Urinary bladder (tissue), 4 donors: ENCODE measurements at places on chromosomes 1 and 21. TPM values are rescaled to one million over a fixed set of nuclear protein-coding genes. Genes with fewer than 3 reads are reported as not detected.

The VSIG8 gene
- 0.05 TPM for polyA plus RNA-seq

DNA sequence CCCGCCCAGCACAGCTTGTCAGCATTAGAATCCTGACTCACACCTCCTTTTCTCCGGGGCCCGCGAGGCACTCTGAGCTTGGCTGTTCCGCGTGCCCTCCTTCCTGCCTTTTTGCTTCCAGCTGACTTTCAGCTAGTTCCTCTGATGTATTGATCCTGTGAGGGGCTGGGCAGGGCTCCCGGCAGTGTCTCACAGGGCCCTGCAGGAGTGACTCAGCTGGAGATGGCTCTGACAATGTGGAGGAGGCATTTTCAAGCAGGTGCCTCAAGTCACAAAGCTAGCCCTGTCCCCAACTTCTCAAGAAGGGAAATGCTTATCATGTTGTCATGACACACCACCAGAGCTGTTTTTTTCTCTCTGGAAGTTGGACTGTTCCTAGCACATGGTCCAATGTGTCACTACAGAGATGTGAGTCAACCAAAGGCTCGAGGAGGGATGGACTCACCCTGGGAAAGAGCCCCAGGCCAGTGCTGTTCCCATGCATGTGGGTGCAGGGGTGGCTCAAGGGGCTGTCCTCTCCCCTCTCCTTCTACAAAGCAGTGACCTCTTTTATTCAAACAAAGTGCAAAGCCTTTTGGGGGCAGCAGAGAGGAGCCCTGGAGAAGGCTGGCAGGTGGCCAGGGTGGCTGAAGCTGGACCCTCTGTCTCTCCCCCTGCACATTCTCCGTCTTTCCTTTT, 30.6 kb downstream of the SYT6 start:
- no peak for DNase-seq

GRCh38 chr1:81420760-81421159, 380.0 kb upstream of the ADGRL2 start:
- DNase-seq: no peak

GRCh38 chr1:29393451-29393826, 157.1 kb downstream of the PTPRU start:
- no peak for DNase-seq

DNA sequence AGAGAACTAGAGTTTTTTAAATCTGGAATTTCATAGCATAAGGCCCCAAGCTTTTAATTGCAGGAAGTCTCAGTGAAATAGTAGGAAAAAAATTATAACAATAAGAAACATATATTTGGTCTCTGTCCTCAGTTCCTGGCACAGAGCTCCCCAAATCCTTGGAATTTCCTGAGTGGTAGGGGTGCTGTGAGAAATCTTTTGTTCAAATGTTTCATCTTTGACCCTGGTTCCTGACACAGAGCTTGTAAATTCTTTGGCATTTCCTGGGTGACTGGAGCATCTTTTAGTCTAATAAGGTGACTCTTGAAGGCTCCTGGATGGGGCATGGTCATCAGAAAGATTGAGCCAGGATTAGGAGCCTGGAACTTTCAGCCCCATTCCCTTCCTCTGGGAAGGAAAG, 225.7 kb upstream of the AJAP1 start:
- no peak for DNase-seq
